Upper lobe of right lung (tissue), 1 donor: ENCODE measurements at places on chromosomes 1 and 21. TPM values are rescaled to one million over a fixed set of nuclear protein-coding genes. Genes with fewer than 3 reads are reported as not detected.

GRCh38 chr1:5770981-5771765 is 221.1 kb downstream of the NPHP4 start:
- H3K27ac ChIP-seq, result no peak overlapping the region
- H3K4me1 ChIP-seq, result no peaks in the 10 kb centered on the region
- peaks cover 21% of the 10 kb centered on the region for H3K27me3 ChIP-seq
- DNase-seq, result no peak

The DEPDC1 gene
- 0.17 TPM for total RNA-seq

DNA sequence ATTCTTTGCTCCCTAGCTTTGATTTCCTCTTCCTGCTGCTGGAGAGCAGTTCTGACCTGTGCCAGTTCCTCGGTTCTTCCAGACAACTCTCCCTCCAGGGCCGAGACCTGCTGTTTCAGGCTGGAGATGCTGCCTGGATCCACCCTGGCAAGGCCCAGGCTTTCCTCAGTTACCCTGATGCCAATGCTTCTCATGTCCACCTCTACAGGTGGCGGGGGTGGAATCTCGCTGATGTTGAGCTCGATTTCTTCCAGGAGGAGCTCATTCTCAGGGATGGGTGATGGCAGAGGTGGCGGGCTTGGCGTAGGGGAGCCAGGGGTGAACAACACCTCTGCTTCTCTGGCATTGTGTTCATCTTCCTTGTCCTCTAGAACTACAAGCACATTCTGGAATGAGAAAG is 45.3 kb downstream of the KANK4 start:
- no peaks in the 10 kb centered on the region for H3K27me3 ChIP-seq
- no peaks in the 10 kb centered on the region for H3K36me3 ChIP-seq
- H3K27ac ChIP-seq, result no peak overlapping the region
- H3K4me1 ChIP-seq, result peaks cover 3% of the 10 kb centered on the region
- DNase-seq, result no peak

GRCh38 chr1:224629965-224630364 is 13.8 kb downstream of the CNIH3 start:
- DNase-seq, result no peak
- no peaks in the 10 kb centered on the region for H3K4me1 ChIP-seq
- no peak overlapping the region for H3K27ac ChIP-seq
- no peaks in the 10 kb centered on the region for H3K36me3 ChIP-seq
- H3K27me3 ChIP-seq, result no peaks in the 10 kb centered on the region

The ADAMTS5 gene
- 3.2 TPM for total RNA-seq

- no peaks in the 10 kb centered on the region for H3K27me3 ChIP-seq
- no peaks in the 10 kb centered on the region for H3K36me3 ChIP-seq
- no peak for DNase-seq
- H3K27ac ChIP-seq, result no peak overlapping the region
- no peak overlapping the region for H3K4me3 ChIP-seq
- H3K4me1 ChIP-seq, result no peaks in the 10 kb centered on the region
Observed at GRCh38 chr1:237756304-237756967, 134.3 kb downstream of the ZP4 start.

GRCh38 chr1:25945761-25946160 is 39.5 kb upstream of the STMN1 start:
- DNase-seq, result no peak
- no peaks in the 10 kb centered on the region for H3K4me1 ChIP-seq
- no peak overlapping the region for H3K4me3 ChIP-seq
- no peaks in the 10 kb centered on the region for H3K27me3 ChIP-seq
- no peak overlapping the region for H3K27ac ChIP-seq

DNA sequence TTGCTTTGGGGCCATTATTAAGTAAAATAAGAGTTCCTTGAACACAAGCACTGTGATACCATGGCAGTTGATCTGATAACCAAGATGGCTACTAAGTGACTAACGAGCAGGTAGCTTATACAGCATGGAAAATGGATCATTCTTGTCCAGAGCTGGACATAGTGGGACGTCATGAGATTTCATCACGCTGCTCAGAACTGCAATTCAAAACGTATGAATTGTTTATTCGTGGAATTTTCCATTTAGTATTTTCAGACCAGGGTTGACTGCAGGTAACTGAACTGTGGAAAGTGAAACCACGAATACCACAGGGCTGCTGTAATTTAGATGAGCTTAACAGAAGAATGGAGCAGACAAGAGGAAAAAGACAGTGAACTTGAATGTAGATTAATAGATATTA is 38.9 kb downstream of the CCDC18 start:
- no peaks in the 10 kb centered on the region for H3K36me3 ChIP-seq
- no peak for DNase-seq
- H3K27ac ChIP-seq, result no peak overlapping the region
- H3K4me1 ChIP-seq, result no peaks in the 10 kb centered on the region
- no peak overlapping the region for H3K4me3 ChIP-seq
- H3K27me3 ChIP-seq, result no peaks in the 10 kb centered on the region

DNA sequence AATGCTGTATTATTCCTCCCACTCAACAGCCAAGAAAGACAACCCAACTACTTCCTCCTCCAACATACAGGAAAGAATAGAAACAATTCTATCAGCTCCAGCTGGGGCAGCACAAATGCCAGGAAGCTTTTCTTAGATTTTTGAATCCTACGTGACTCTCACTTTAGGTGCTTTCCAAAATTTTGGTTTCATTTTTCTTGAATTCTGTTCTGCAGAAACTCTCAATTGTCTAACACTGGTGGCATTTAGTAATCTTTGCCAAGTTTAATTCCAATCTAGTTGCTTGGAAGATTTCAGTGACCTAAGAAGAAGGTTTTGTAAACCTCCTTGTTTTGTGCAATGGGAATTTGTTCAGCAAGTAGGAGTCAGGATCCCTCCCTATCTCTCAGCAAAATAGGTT is 37.1 kb upstream of the DOCK7 start:
- H3K27me3 ChIP-seq, result no peaks in the 10 kb centered on the region
- no peak overlapping the region for H3K27ac ChIP-seq
- no peak for DNase-seq

GRCh38 chr1:202713110-202713509 is 2.9 kb upstream of the SYT2 start:
- no peak overlapping the region for H3K27ac ChIP-seq
- no peak for DNase-seq
- no peak overlapping the region for H3K4me3 ChIP-seq
- H3K36me3 ChIP-seq, result no peaks in the 10 kb centered on the region

The CD1C gene
- 6.7 TPM for total RNA-seq

The COL9A2 gene
- total RNA-seq, result 3.8 TPM

GRCh38 chr1:239446611-239447010 is 60.2 kb downstream of the CHRM3 start:
- H3K36me3 ChIP-seq, result no peaks in the 10 kb centered on the region
- H3K4me1 ChIP-seq, result no peaks in the 10 kb centered on the region
- H3K27ac ChIP-seq, result no peak overlapping the region
- no peak for DNase-seq

GRCh38 chr1:83927701-83928100 is 71.2 kb downstream of the TTLL7 start:
- H3K4me3 ChIP-seq, result no peak overlapping the region
- DNase-seq, result no peak
- peak overlapping the region; percentile 32 for H3K27ac ChIP-seq
- H3K4me1 ChIP-seq, result peaks cover 11% of the 10 kb centered on the region

- H3K4me3 ChIP-seq, result no peak overlapping the region
- no peak overlapping the region for H3K27ac ChIP-seq
- H3K36me3 ChIP-seq, result no peaks in the 10 kb centered on the region
Observed at GRCh38 chr1:7300893-7301663, 470.0 kb upstream of the VAMP3 start.

The ARID4B gene
- 38.7 TPM for total RNA-seq

GRCh38 chr1:109474697-109475096 is 8.4 kb downstream of the SYPL2 start:
- H3K36me3 ChIP-seq, result no peaks in the 10 kb centered on the region
- no peak for DNase-seq
- no peaks in the 10 kb centered on the region for H3K4me1 ChIP-seq

GRCh38 chr1:56489695-56490094 is 89.7 kb downstream of the PLPP3 start:
- H3K27me3 ChIP-seq, result no peaks in the 10 kb centered on the region
- no peak overlapping the region for H3K4me3 ChIP-seq
- no peak overlapping the region for H3K27ac ChIP-seq
